ENCODE measurements at places on chromosomes 7 and 10.

DNA sequence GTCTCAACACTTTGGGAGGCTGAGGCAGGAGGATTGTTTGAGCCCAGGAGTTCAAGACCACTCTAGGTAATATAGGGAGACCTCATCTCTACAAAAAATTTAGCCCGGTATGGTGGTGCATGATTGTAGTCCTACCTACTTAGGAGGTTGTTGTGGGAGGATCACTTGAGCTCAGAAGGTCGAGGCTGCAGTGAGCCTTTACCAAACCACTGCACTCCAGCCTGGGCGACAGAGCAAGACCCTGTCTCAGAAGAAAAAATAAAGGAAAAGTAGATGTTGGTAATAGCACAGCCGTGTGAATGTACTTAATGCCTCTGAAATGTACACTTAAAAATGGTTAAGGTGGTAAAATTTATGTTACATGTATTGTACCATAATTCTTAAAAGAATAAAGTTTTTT, 25.3 kb downstream of the TIMM23 start:
- no peak for DNase-seq

- DNase-seq: no peak
These were observed 88.0 kb downstream of the TMEM178B start for GRCh38 chr7:141161550-141162535.

DNA sequence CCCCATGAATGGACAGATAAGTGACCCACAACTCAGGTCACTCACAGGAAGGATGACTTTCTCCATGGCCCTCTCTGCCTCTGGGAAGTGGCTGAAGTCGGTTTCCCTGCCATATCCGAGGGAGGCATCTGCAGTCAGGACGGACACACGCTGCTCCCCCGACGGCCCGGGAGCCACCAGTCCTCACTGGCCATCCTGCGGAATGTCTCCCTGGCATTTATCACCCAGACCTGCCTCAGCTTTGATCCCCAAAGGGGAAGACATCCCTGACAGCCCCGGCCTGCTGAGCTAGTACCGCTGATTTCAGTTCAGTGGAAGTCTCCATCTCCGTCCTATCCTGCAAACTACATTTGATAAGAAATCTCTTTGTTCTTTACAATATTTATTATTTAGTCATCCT, 339.5 kb upstream of the MKI67 start:
- DNase-seq: no peak

- DNase-seq: no peak
These were observed 100.3 kb downstream of the FAS start for GRCh38 chr10:89090756-89091445.

DNA sequence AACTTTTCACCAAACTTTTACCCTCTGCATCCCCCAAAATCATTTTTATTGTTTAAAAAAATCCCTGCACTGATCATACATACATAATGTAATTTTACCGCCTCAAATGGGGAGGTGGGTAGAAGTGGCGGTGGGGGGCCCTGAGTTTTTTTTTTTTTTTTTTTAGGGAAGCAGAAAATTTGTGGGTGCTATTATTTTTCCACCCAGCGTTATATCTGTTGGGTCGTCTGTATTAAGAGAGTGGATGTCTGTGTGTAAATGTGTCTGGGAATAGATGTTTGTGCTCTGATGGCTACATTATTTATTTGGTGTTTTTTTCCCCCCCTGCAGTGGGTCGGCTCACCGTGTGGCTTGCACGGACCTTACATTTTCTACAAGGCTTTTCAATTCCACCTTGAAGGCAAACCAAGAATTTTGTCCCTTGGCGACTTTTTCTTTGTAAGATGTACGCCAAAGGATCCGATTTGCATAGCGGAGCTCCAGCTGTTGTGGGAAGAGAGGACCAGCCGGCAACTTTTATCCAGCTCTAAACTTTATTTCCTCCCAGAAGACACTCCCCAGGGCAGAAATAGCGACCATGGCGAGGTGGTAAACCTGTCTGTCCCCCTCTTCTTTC, 438 bp downstream of the ARID5B start:
- DNase-seq: no peak

DNA sequence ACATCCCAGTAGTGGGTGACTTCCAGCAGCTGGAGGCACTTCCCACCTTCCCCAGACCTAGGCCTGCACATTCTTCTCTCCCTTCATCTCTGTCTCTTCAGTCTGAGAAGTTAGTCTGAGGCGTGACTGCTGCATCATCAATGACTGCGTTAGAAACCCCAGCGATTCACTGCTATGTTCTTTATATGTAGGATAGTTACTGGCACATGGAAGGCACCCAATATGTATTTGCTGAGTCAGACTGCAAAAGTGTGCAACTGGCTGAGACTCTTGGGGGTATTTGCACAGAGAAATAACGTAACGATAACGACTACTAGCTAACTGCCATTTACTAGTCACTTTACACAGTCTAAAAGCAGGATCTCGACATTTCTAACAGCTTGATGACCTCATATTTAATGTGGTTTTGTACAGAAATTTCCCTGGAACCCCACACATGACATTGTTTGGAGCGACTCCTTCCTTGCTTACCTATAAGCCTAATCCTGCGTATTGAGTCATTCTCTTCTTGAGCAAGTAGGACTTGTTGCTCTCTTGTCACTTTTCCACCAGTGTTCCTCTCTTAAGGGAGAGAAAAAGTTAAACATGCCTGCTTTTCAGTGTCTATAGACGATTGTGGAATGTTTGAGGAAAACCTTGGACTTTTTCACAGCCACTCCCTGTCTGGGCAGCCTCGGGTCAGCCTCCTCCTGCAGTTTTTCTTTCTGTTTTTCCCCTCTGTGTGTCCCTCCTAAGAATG, 45.5 kb downstream of the THNSL1 start:
- no peak for DNase-seq

- DNase-seq: no peak
These were observed 259.7 kb downstream of the DNAJB6 start for GRCh38 chr7:157596471-157596870.

- no peak for DNase-seq
These were observed 37.0 kb upstream of the MINDY3 start for GRCh38 chr10:15897287-15897686.

DNA sequence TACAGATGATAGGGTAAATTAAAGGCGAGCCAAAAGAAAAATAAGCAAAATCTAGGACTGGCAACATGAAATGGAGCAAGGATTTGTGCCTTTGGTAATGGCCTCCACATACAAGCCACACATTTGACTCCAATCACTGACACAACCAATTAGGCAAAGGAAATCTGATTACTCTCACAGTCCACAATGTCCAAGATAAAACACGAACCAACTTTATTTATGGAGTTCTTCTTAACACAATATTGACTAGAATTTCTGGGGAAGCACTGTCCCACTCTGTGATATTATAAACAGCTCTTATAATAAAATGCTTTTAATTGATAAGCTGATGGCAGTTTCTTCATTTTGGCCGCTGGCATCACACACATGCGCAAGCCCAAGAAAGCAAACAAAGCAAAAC, 334.2 kb downstream of the ABCA13 start:
- no peak for DNase-seq

DNA sequence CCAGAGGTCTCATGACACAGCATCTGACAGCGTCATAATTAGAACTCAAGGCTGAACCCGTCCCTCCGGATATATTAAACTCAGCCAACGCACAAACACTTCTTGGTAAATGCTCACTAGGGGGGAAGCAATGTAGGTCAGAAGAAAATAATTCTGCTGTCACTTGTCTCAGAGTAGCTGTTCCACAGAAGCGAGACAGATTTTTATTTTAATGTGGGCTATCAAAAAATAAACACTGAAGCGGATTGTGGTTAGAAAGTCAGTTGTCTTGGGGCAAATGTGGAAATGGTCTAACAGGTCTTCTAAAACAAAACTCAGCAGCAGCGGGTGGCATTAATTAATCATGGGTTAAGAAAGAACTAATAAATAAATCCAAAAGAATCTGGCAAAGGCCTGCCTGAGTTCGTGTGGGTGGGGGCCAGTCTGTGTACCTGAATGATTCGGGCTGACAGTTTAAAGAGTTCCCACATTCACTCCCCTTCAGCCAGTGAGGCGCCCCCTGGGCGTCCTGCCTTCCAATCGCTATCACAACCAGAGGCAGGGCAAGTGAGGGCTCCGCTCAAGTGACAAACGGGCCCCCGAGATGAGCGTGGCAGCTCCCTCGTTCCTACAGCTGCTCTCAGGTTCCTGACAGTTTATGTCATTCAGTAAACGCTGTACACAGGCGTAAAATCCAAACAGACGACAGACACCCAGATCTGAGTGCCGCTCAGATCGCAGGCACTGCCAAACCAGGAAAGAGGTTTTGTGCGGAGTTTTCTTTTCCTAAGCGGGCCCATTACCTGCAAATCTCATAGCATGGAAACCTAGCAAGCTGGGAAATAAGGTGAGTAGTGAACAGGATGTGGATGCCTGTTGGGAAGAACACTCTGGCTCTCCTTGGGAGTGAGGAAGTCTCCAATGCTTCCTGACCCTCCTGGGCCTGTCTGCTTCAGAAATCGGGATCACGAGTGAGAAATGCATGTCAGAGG, 52.9 kb downstream of the NRAP start:
- no peak for DNase-seq

- no peak for DNase-seq
These were observed 87.5 kb upstream of the IFRD1 start for GRCh38 chr7:112362731-112363131.

DNA sequence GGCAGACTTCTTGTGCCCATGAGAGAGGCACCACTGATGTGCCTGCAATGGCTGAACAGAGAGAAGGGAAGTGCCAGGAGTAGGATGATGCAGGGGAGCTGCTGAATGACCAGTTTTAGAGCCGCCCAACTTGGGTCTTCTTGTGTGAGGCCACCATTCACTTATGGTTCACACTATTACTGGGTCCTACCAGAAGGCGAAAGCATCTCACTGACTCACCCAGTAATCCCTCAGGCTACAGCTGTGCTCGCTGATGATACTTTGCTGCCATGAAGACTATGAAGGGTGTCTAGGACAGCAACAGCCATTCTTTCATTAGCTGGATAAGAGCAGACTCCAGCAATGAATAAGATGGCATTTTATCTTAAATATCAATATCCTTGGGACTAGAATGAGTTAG, 47.6 kb downstream of the PLXNA4 start:
- DNase-seq: no peak

- DNase-seq: no peak
These were observed 254.1 kb downstream of the TNS3 start for GRCh38 chr7:47327698-47328391.

DNA sequence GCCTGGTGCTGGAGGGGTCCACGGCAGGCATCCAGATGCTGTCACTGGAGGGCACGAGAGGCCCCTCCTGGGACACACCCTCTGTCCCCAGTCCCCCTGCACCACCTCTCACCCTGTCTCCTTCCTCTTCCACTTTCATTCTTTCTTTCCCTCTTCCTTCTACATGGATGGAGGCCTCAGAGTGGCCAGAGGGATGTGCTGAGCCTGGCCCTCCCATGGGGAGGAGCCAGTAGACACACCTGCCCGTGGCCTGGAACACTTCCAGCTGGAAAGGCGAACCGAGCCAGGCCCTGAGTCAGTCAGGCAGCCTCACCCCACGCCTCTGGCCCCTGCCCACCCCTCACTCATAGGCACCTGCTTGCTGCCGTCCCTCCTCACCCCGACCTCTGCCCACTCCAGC, 55.9 kb upstream of the MXI1 start:
- no peak for DNase-seq

GRCh38 chr7:46970476-46970875, 611.4 kb downstream of the TNS3 start:
- no peak for DNase-seq

GRCh38 chr7:1192171-1192676, 32.2 kb upstream of the ZFAND2A start:
- no peak for DNase-seq

DNA sequence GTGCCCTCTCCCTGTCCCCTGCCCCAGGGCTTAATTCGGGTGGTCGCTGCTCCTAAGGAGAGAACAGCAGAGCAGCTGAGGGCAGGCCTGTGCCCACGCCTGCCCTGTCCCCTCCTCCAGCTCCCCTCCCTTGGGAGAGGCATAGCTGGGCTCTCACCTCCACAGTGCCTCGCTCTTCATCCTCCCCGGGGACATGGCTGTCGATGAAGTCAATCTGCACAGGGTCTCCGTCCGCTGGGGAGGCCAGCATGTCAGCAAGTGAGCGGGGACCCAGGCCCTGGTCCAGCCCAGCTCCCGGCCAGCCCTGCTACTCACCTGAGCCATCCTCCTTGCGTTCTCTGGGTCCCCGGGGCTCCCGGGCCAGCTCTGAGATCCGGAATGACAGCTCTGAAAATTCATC, 3.8 kb upstream of the SAP25 start:
- no peak for DNase-seq

GRCh38 chr7:87318741-87319140, 26.7 kb upstream of the CROT start:
- no peak for DNase-seq

- no peak for DNase-seq
These were observed 24.8 kb upstream of the ADARB2 start for GRCh38 chr10:1762076-1762475.

Data from stimulated activated CD4-positive, alpha-beta T cell treated with anti-CD3 and anti-CD28 coated beads, Interleukin-15, amount 100 ng/mL, for 24 hours (primary cell).